ENCODE measurements at places on chromosomes 11 and 22.

DNA sequence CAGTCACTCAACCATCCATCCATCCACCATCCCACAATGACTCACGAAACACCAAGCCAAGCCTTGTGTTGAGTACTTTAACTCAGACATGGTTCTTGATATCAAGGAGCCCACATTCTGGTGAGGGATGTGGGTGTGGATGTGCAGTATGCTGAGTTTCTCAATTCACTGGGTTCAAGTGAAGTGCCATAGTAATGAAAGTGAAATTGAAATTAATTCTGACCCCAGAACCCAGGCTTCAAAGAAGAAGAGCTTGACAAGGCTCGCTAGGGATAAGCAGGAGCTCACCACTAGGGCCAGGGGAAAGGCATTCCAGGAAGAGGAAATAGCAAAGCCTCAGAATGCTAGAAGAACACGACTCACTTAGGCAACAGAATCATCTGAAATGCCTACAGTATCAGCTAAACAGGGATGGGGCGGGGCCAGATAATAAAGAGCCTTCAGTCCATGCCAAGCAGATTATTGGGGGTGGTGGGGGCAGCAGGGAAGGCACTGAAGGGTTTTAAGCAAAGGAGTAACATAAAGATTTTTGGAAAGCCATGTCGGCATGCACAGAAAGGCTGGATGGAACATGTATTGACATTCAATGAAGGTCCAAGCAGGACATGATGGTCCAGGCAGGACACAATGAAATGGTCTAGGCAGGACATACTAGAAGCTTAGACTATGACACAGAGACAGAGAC is 37.2 kb downstream of the RTL6 start:
- no peak for DNase-seq

- DNase-seq = no peak
These were observed 14.2 kb downstream of the F2 start for GRCh38 chr11:46733234-46733633.

GRCh38 chr11:72975778-72976521 is 161.7 kb downstream of the ATG16L2 start:
- DNase-seq = no peak

DNA sequence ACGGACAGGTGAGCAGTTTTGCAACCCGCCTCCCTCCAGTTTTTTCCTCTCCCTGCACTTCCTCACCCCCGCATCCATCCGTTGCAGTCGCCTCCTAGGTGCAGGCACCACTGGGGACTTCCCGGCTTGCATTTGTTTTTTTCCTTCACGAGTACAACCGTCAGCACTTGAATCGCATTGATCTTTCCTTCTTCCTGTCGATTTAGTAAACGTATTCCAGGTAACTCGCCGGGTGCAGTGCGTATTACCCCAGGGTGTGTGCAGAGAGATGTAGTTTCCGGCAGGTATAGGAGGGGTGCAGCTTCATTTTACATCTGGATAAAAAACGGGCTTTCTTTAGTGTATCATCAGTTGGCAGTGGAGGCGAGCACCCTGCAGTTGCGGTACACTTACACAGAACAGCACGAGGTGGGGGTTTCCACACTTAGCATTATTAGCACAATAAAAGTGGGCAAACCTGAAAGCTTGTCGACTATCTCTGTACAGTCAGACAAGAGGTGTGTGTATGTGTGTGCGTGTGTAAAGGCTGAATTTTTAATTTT is at the start of gene SORL1-AS1:
Gene SORL1-AS1 (minus strand): TSS at position 359 of the 542 bp plus-strand sequence.
- peak; percentile 63 for DNase-seq

DNA sequence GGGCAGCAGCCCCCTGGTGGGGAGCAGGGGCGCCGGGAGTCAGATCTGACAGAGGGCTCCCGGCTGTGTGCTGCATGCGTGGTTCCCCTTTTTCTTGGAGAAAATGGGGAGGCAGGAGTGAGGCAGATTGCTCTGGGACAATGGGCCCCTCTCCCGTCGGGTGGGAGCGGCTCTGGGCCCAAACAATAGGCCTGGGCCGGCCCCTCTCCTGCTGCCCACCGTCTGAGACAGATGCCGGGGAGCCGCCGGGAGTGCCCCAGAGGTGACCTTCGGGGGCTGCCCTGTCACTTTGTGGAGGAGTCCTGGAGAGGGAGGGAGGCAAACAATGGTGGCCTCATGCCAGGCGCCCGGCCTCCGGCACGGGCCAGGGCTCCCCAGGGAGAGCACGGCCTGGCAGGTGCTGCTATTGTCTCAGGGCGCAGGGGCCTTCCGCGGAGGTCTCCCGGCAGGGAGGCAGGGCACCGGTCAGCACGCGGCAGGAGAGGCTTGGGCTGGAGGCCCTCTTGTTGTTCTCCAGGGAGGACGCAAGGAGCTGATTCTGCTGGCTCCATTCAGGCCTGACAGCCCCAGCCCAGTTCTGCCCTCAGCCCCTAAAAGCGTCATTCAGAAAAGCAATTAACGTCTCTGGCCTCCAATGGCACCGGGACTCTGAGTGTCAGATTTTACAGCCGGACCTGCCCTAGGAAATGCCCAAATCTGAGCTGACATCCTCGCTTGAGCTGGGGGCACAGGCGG is 44.8 kb downstream of the SMIM38 start:
- no peak for DNase-seq

DNA sequence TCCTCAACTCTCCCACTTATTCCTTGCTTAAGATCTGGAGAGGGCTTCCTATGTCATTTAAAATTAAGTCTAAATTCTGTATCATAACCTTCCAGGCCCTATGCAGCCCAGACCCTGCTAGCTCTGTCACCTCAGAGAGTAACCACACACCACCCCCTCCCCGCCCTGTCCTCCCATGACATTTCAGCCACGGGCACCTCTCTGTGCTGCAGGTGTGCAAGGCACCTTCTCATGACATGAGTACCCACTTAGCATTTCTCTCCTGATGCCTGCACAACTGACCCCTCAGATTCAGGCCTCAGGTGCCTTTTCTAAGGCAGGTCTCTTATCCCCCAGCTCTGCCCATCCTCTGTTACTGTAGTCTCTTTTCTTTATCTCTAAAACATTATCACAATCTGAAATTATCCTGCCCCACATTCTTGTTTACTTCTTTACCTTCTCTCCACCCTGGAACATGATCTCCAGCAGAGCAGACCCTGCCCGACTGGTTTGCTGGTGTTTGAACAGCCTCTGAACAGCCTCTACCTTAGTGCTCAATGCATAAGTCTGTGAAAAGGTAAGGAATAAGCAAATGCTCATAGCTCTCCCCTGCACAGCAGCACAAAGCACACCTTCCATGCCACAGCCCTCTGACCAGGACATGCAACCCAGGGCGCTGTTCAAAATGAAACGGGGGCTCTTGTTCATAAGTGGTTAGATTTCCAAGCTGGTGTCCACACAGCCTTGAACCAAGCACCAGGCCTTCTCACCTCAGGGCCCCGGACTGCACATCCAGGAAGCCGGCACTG is 196.1 kb upstream of the B3GAT1 start:
- DNase-seq = no peak

DNA sequence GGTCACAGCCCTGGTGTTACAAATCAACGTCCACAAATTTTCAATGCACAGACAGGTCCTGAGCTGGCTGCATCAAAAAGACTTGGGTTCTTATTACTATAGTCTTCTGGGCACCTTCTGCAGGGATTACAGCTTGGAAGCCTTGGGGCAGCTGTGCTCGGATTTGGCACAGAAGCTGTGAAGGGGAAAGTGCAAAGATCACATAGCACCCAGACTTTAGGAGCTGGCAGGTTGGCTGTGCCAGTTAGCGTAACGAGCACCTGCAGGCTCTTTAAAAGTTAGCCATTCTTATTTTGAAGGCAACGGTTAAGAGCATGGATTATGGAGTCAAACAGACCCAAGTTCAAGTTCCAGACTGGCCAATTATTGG is 100.4 kb downstream of the ARL14EP start:
- DNase-seq = no peak

- DNase-seq = no peak
These were observed 35.1 kb downstream of the RPL3 start for GRCh38 chr22:39284142-39284980.

DNA sequence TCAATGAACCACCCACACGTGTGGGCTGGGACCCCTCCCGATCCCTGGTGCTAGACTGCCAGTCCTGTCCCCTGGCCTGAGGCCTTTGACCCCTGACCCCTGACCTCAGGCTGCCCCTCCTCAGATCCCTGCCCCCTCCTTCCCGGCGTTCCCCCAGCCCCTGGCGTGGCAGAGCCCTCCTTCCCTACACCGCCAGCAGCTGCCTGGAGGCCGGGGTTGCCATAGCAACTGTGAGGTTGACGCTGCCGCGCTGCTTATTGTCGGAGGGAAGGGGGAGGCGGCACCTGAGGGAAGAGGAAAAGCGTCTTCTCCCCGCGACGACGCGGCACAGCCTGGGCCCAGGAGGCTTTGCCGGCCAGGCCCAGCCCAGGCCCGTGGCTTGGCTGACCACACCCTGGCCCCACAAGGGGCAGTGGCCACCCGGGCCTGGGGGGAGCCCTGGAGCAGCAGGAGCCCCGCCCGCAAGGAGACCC is 32.6 kb downstream of the SHANK3 start:
- no peak for DNase-seq

DNA sequence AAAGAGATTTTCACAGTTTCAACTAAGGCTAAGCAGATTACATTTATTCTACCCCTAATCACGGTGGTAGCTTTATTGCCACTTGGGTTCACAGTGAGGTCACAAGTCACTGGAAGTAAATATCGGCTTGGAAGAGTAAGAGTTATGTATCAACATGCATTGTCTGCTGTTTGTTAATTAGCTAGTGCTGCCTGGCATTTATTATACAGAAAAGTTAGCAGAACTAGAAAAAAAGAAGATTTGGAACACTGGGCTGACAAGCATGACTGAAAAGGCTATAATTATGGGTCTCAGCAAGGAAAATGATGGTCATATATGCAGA is 13.7 kb upstream of the RAB38 start:
- DNase-seq = no peak

GRCh38 chr22:46007848-46008261 is 30.9 kb upstream of the WNT7B start:
- no peak for DNase-seq

DNA sequence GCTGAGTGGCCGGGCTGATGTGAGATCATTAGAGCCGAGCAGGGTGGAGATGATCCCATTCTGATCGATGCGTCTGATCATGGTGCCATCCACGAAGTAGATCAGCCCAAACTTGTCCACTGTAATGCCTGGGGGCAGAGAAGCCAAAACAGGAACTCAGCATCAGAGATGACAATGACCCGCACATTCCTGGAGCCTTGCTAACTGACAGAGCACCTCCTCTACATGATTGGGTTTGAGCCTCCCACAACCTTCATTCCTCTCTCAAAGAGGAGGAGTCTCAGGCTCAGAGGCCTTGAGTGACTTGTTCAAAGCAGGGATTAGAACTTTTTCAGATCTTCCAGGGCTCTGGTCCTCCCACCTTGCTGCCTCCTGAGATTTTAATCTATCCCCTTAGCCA is 133.7 kb upstream of the NARS2 start:
- DNase-seq = no peak

GRCh38 chr22:48277868-48278581 is 1515.6 kb downstream of the TBC1D22A start:
- no peak for DNase-seq

DNA sequence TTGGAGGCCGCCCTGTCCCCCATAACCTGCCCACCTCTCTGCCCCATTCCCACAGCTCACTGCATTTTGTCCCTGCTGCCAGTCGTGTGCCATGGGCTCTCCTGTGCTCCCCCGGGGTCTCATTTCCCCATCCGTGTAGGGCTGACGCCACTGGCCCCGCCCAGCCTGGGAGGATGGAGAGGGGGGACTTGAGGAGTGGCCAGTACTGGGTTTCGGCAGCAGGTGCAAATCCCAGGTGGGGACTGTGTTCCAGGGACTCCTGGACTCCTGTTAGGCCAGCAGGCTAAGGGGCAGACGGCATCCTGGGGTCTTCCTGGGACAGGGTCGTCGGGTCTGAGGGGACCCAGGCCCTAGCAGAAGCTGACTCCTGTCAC is 1.2 kb upstream of the MYO7A start:
- no peak for DNase-seq

GRCh38 chr11:59463190-59463641 is 6.5 kb downstream of the OR4D6 start:
- DNase-seq = no peak

GRCh38 chr11:111298413-111299100 is at the start of gene POU2AF3:
Gene POU2AF3, plus strand, starts transcription at chr11:111298546. Its CDS starts 36 bp downstream, at chr11:111298582.
- no peak for DNase-seq

DNA sequence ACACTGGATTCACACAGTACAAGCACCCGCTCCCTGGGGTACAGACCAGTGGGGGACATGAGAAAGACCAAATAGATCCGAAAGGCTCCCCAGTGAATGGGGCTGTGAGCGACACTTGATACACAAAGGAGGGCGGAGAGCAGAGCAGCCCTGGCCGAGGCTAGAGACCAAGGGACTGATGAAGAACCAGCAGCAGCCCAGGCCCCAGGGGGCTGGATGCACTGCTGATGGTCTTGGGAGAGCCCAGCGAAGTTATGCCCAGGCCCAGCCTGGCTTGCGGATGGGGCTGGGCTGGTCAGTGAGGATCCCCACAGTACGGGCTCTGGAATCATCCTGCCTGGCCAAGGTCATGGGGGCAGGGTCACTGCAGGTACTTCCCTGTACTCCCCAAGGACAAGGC is 23.2 kb downstream of the ARHGAP1 start:
- DNase-seq = no peak

DNA sequence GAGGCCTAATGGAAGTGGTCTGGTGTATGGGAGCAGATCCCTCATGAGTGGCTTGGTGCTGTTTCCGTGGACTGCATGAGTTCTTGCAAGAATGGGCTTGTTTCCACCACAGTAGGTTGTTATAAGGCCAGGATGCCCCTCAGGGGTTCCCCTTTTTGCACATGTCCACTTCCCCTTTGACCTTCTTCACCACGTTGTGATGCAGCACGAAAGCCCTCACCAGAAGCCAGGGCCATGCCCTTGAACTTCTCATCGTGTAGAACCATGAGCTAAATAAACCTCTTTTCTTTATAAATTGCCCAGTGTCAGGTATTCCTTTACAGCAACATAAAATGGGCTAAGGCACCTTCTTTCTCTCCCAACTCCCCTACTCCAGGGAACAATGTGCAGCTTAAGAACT is 2.8 kb upstream of the NARS2 start:
- DNase-seq = no peak

GRCh38 chr22:37560608-37561211 is 430 bp downstream of the CDC42EP1 start:
- no peak for DNase-seq

GRCh38 chr22:22552630-22553029 is 6.4 kb downstream of the PRAME start:
- DNase-seq = no peak

DNA sequence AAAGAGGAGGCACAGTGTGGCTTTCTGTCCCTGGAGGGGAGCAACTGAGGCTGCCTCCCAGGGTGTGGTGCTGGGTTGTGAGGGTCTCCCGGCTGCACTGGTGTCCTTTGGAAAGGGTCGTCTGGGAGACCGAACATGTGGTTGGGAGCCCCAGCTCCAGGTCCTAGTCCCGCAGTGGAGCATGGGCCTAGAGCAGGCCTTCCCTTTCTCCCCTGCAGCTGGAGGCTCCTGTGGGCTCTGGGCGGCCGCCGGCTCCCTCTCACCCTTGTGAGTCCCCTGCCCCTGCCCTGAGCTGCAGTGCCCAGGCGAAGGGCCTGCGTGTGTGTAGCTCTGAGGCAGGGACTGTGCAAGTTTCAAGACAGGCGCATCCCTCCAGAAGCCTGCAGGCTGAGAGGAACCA is 1492.7 kb downstream of the BRD1 start:
- no peak for DNase-seq

GRCh38 chr11:2166091-2166851 is 5.3 kb upstream of the INS start:
- DNase-seq = peak; percentile 50
